ENCODE measurements at places on chromosomes 2 and 18.

DNA sequence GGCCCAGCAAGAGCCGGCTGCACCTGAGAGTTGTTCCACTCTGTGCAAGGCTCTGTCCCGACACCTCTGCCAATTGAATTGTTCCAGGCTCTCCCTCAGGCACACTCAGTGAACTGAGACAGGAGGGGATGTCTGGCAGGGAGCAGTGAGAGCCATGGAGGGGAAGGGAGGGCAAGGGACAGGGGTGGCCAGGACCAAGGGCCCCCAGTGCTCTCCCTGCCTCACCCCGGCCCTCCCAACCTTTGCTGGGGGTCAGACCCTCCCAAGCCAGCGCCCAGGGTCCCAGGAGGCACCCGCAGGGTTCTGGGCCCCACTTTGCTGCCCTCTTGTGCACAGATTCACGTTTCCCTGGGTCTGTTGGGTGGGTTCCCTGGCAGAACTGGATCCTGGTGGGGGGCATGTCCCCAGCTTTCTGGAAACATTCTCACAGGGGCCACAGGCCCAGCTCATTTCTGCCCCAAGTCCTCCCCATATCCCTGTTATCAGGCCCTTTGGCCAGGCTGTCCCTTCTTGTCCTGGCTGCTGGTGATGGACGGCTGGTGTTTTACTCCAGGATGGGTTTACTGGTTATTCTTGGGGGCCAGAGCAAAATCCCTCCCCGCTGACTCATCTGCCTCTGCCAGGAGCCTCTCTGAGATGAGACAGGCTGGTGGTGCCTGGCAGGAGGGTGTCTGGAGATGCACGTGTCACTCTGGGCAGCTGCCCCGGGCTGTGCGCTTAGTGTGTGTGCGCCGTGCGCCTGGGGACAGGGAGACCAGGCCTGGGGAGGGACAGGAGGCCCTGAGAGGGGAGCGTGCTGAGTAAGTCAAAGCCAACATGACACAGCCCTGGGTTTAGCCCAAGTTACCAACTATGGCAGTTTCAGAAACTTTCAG, 136.5 kb upstream of the CTDP1 start:
- no peak for DNase-seq

GRCh38 chr2:32683520-32684086, 55.8 kb downstream of the TTC27 start:
- DNase-seq, result no peak

- DNase-seq, result no peak
Observed at GRCh38 chr2:23475036-23475435, 90.1 kb downstream of the KLHL29 start.

DNA sequence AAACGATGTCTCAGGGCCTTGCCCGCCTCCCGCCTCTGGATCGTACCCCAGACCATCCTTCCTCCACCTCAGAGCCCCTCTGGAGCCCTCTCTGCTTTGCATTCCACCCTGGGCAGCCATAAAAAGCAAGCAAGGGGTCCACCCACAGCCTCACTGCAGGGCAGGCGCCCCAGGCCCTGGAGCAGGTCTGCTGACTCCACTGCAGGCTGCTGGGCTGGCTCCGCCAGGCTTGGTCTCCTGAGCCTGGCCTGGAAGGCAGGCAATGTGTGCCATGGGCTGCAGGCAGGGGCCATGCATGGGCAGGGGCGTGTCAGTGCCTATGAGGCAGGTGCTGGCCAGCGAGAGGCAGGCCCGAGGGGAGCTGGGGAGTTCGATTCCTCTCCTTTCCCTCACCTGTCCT, 186.0 kb downstream of the ANKRD30B start:
- DNase-seq, result no peak

- DNase-seq, result no peak
Observed at GRCh38 chr2:241867776-241868420, 1.6 kb upstream of the RTP5 start.

GRCh38 chr2:72024451-72025175, 123.0 kb downstream of the CYP26B1 start:
- no peak for DNase-seq

GRCh38 chr18:76546088-76546435, 51.0 kb upstream of the ZNF516 start:
- no peak for DNase-seq

All from frontal cortex (tissue), 4 donors.